ENCODE measurements at places on chromosomes 5 and 9. TPM values are rescaled to one million over a fixed set of nuclear protein-coding genes. Genes with fewer than 3 reads are reported as not detected.

DNA sequence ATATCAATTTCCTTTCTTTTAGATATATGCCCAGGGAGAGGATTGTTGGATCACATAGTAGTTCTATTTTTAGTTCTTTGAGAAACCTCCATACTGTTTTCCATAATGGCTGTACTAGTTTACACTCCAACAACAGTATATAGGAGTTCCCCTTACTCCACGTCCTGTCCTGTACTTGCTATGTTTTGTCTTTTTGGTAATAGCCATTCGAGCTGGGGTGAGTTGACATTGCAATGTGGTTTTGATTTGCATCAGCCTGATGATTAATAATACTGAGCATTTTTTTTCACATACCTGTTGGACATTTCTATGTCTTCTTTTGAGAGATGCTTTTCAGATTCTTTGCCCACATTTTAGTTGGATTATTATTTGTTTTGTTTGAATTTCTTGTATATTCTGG is 445.9 kb downstream of the NTRK2 start:
- H3K36me3 ChIP-seq = no peaks in the 10 kb centered on the region
- no peak overlapping the region for H3K4me3 ChIP-seq
- H3K27ac ChIP-seq = no peak overlapping the region
- no peaks in the 10 kb centered on the region for H3K4me1 ChIP-seq
- DNase-seq = no peak

- no peaks in the 10 kb centered on the region for H3K36me3 ChIP-seq
- H3K27me3 ChIP-seq = no peaks in the 10 kb centered on the region
- H3K27ac ChIP-seq = no peak overlapping the region
- no peaks in the 10 kb centered on the region for H3K4me1 ChIP-seq
- no peak overlapping the region for H3K4me3 ChIP-seq
- no peak for DNase-seq
These were observed 292.8 kb downstream of the ARL15 start for GRCh38 chr5:54017580-54017979.

- peaks cover 7% of the 10 kb centered on the region for H3K4me1 ChIP-seq
- peak; percentile 67 for DNase-seq
- H3K4me3 ChIP-seq = no peak overlapping the region
- no peaks in the 10 kb centered on the region for H3K36me3 ChIP-seq
- no peak overlapping the region for H3K27ac ChIP-seq
These were observed 36.6 kb downstream of the CTNNA1 start for GRCh38 chr5:138789771-138790242.

- no peaks in the 10 kb centered on the region for H3K27me3 ChIP-seq
- H3K4me3 ChIP-seq = no peak overlapping the region
- H3K36me3 ChIP-seq = no peaks in the 10 kb centered on the region
- H3K27ac ChIP-seq = no peak overlapping the region
- H3K4me1 ChIP-seq = peaks cover 2% of the 10 kb centered on the region
- peak; percentile 41 for DNase-seq
These were observed 96.5 kb upstream of the ADRA1B start for GRCh38 chr5:159819591-159820411.

- H3K27me3 ChIP-seq = no peaks in the 10 kb centered on the region
- no peak overlapping the region for H3K4me3 ChIP-seq
- H3K27ac ChIP-seq = no peak overlapping the region
These were observed 54.4 kb upstream of the PPARGC1B start for GRCh38 chr5:149675610-149676201.

BAAT gene
- polyA plus RNA-seq = 0.15 TPM

MRPS27 gene
- polyA plus RNA-seq = 40.0 TPM

PPP2R2B gene
- 8.2 TPM for polyA plus RNA-seq
